Stimulated activated CD8-positive, alpha-beta memory T cell treated with anti-CD3 and anti-CD28 coated beads, Interleukin-12 subunit alpha, Interleukin-12 subunit beta, amount 100 ng/mL, for 1 hour (primary cell): ENCODE measurements at places on chromosomes 11 and 22.

DNA sequence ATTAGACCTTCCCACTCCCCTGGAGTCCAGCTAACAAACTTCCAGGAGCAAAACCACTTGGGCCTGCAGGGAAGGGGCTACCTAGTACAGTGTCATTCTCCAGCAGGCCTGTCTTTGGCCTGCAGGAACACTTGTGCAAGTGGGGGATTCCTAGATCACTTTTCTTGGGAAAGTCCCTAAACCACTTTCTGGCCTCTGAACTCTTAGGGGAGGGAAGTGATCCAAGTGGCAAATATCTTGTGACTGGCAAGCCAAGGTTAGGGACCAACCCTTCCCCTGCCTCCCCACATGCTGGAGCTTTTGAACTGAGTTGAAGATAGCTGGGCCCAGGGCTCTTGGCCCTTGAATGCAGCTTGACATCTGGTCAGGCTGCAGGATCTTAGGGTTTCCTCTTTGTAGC is 17.2 kb downstream of the PPFIBP2 start:
- no peak for DNase-seq

GRCh38 chr11:76744186-76745043 is 38.7 kb upstream of the TSKU start:
- DNase-seq, result no peak

GRCh38 chr22:50553310-50553709 is 7.6 kb downstream of the KLHDC7B start:
- DNase-seq, result no peak

DNA sequence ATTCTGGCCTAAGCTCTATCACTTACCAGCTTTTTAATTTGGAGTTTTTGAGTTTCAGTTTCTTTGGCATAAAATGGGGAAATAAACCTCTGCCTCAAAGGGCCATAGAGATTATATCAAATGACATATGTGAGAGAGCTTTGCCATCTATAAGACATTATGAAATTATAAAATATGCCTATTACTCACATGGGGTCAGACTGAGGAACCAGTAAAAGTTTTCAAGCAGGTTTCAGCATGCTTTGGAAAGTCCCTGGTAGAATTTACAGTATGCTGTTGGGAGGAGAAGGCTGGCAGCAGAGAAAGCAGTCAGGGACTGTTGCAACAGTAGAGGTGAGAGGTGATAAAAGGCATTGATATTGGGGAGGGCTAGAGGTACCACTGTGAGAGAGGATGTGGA is 13.6 kb upstream of the MTNR1B start:
- DNase-seq, result no peak

DNA sequence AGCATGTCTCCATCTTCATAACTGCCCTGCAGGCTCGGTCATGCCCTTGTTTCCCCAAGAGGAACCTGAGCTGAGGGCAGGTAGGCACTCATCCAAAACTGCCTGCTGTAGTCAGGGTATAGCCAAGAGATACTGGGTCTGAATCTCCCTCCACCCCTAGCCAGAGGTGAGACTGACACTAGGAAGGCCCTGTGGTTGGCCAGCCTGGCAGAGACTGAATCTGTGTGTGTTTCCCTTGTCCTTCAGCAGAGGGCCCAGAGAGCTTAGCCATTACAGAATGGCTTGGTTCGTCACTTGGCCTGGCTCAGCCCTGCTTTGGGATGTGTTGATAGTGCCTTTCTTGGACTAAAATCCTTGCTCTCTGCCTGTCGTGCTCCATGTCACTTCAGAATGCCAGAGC is 79.3 kb upstream of the SUSD2 start:
- no peak for DNase-seq

GRCh38 chr22:20009018-20009491 is 7.6 kb downstream of the ARVCF start:
- no peak for DNase-seq

- DNase-seq, result no peak
Measured at GRCh38 chr11:94650756-94651155, 83.6 kb downstream of the PIWIL4 start.

GRCh38 chr11:131904756-131905155 is 534.3 kb downstream of the NTM start:
- DNase-seq, result no peak

DNA sequence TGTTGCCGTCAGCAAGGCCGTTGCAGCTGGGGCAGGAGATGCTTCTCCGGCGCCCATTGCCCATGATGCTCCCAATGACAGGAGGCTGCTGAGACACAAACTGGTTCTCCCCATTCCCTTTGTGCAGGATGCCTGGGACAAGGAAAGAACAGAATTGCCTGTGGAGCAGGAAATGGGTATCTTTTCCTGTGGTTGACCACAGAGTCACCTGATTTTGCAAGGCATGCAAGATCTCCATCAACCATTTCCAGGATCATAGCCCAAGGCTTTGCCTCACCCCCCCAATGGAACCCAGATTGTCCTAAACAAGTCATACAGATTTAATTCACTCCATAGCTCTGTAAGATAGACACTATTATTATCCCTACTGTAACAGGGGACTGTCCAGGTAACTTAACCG is 148.1 kb upstream of the NARS2 start:
- no peak for DNase-seq

DNA sequence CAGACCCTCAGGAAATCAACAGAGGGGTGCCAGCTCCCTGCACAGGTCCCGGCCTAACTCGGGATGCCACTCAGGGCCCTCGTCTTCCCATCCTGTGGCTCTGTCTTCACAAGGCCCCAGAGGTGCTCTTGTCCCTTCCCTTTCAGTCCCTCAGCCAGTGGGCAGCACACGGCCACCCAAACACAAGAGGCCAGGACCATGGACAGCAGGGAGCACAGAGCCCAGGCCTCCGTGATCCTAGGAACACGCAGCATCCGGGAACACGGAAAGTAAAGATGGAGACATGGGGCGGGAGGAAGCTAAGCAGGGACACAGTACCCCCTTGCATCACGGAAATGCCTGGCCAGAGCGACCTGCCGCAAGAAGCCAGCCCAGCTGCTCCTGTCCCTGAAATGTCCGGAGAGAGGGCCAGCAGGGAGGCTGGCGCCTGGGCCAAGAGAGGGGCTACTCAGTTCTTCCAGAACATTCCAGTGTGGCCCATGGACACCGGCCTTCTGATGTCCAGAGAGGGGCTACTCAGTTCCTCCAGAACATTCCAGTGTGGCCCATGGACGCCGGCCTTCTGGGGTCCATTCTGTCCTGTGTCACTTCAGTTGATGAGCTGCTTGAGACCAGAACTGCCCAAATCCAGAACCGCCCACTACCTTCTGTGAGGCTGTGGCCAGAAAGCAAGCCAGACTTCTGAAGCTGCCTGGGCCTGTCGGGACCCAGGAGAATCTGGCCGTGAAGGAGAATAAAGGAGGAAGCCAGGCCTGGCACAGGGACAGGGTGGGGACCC is 274.0 kb downstream of the BRD1 start:
- no peak for DNase-seq

- no peak for DNase-seq
Measured at GRCh38 chr22:30306627-30307011, 17.3 kb upstream of the CASTOR1 start.

DNA sequence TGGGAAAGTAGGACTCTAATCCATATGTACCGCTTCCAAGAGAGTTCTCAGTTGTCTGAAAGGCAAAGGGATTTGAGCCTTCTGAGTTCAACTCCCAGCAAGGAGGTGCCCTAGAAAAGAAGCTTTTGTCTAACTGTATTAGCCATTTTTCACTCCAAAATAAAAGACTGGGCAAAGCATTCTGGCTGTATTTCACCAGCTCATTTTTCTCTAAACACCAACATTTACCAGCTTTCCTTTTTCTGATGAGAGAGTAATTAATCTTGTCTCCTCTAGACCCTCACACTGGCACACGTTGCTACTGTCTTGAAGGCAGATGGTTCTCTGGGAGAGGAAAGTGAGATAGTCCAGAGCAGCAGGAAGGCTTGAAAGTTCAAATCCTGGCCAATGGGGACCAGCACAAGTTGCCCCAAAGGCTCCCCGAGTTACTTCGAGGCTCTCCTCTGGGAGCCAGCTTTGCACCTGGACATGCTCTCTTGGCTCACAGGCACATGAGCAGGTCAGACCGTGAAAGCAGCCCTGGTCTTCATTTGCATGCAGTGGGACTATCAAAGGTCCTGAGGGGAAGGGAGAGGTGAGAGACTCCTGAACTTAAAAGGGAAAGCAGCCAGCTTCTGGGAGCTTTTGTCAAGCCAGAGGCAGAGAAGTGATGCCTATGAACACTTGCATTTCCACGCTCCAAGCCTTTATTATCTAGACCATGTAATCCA is 100.0 kb downstream of the NTM start:
- DNase-seq, result no peak

- DNase-seq, result no peak
Measured at GRCh38 chr22:23088199-23088604, 17.9 kb downstream of the GNAZ start.

DNA sequence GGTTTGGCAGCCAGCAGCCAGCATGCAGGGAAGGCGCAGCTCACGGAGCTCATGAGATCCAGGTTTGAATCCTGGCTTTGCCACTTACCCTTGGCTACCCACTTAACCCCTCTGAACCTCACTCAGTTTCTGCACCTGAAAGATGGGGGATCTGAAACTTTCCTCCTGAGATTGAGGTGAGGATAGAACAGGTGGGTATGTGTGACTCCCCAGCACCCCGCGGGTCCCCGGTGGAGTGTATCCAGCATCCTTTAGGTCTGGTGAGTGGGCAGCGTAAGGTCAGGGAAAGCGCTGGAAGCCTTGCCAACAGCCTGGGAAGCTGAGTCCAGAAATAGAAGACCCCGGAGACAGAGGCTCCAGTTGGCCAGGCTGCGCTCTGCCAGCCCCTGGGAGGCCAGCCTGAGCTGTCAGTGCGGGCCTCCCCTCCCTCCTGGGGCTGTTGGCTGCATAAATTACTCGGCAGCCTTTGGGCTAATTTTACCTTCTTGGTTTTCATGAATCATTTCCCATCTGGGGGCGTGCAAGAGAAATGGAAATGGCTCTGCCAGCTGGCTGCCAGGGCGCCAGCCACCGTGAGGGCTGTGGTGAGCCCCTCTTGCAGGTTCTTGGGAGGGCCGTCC is 17.6 kb downstream of the PRDM11 start:
- no peak for DNase-seq

GRCh38 chr11:43261775-43262174 is 50.0 kb upstream of the API5 start:
- no peak for DNase-seq

GRCh38 chr22:35957589-35957988 is 71.0 kb downstream of the RBFOX2 start:
- DNase-seq, result no peak

DNA sequence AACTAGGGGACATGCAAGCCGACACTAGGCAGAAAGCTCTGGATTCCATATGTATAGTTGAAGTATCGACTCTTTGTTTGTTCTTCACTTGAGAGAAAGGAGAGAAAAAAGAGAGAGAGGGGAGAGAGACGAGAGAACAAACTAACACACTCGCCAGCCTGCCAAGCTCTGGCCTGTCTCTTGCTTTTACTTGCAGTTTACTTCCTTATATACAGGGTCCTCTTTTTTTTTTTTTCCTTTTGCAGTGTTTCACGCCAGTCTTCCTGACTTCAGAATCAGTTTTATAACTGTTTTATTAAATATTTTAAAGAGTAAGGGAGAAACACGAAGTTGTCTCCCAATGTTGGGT is 19.9 kb downstream of the TEAD1 start:
- DNase-seq, result no peak

GRCh38 chr11:91394073-91394726 is 830.4 kb upstream of the FAT3 start:
- DNase-seq, result no peak

DNA sequence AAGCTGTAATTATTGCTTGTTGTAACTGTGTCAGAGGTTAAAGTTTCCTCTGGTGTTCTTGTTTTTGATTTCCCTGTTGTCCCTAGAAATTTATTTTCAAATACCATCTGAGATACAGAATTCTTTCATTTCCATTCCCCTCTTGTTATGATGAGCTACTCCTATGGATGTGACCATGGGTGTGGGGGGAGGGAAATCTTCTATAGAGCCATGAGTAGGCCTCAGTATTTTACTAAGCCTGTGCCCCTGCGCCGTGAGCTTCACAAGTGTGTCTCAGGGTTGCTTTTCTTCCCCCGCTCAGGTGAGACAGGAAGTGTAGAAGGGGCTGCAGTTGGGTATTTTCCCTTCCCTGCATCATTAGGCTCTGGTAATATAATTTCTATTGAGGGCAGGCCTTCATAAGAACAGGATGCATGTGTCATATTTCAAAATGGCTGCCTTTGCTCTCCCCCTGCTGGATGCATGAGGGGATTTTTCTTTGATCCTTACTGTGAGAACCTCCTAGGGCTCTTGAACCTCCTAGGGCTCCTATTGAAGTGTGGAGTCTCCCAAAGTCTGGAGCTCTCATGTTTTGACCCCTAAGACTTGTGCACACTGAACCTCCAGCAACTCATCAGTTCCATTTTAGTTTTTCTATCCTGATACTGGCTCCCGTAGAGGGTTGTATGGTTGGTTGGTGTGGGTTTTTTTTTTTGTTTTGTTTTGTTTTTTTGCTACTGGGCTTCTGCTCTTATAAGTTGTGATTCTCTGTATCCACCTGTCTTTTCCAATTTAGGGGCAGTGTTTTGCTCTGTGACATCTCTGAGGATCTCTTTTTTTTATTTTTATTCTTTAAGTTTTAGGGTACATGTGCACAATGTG is 658.2 kb downstream of the NTM start:
- DNase-seq, result no peak

- DNase-seq, result no peak
Measured at GRCh38 chr11:31802990-31803812, 7.9 kb downstream of the PAX6 start.

GRCh38 chr11:66345316-66345649 is 379 bp upstream of the BRMS1 start:
- no peak for DNase-seq

- no peak for DNase-seq
Measured at GRCh38 chr11:115503083-115503885, 931 bp downstream of the CADM1 start.

DNA sequence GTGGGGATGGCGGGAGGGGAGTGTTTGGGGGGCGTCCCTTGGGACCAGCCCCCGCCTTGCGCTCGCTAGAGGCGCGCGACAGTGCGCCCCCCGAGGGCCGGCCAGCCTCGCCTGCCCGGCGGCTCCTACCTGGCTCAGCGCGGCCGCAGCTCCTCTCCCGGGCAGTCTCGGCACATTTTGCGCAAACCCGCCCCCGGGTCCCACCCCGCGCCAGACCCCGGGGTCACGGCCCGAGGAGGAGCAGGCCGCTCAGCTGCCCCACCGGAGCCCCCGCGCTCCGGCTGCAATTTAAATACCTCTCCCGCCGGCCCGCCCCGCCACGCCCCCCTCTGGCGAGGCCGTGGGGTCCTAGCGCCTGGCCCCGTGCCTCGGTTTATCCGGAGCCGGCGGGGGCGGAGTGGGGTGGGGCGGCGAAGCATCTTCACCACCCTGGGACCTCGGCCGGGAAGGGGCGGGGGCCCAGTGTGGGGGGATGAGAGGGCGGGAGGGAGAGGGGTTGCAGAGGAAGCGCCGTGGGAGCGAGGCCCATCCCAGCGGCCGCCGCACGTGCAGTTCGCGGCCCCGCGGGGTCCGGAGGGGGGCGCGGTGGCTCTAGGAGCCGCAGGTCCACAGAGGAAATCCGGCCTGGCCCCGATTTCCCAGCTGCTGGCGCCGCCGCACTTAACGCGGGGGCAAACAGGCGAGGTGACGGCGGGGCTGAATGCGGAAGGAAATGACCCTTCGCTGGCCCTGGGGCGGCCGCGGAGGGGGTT is at the start of gene LRRC32:
Gene LRRC32, minus strand, starts transcription at position 263 of the 752 bp plus-strand sequence. CDS start 4,793 bp downstream, outside the sequence.
- no peak for DNase-seq
